Activated T-cell treated with anti-CD3 and anti-CD28 coated beads for 24 hours (primary cell): ENCODE measurements at places on chromosomes 13 and 19.

DNA sequence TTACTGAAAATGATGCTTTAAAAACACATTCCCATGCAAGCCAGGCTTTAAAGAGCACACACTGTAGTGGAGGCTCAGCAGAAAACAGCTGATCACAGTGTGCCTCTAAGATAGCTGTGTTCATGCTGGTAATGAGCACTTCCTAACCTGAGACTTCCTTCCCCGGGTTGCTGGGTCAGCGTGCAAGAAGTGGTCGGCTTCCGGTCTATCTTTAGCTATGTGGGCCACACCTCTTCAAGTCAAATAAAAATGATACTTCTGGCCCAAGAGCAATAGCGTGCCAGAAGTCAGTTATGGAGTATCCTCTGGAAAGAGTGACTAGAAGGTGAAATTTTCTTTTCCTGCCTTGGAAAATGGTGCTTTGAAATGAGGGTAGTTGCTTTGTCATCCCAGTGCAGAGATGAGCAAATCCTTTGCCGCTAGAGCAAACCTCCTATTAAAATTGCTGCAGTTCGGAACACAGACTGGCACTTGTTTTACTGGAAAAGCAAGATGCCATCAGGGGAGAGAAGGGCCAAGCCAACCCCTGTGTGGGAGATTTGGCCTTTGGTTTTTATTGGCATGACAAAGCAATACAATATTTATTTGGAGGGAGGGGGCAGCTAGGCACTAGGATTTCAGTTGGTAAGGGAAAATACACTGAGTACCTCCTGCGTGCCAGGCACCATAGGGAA lies 64.2 kb downstream of the ARHGAP35 start:
- DNase-seq = no peak

- DNase-seq = no peak
Measured at GRCh38 chr13:30615866-30616541, 1.7 kb upstream of the USPL1 start.

- peak; percentile 60 for DNase-seq
Measured at GRCh38 chr19:48415395-48415794, 21.9 kb downstream of the GRIN2D start.

- no peak for DNase-seq
Measured at GRCh38 chr13:86918682-86919081, 752.5 kb upstream of the SLITRK5 start.

GRCh38 chr19:54453921-54454780 lies 5.2 kb downstream of the LENG8 start:
- no peak for DNase-seq

GRCh38 chr13:78402708-78403400 lies 200.5 kb downstream of the POU4F1 start:
- no peak for DNase-seq

DNA sequence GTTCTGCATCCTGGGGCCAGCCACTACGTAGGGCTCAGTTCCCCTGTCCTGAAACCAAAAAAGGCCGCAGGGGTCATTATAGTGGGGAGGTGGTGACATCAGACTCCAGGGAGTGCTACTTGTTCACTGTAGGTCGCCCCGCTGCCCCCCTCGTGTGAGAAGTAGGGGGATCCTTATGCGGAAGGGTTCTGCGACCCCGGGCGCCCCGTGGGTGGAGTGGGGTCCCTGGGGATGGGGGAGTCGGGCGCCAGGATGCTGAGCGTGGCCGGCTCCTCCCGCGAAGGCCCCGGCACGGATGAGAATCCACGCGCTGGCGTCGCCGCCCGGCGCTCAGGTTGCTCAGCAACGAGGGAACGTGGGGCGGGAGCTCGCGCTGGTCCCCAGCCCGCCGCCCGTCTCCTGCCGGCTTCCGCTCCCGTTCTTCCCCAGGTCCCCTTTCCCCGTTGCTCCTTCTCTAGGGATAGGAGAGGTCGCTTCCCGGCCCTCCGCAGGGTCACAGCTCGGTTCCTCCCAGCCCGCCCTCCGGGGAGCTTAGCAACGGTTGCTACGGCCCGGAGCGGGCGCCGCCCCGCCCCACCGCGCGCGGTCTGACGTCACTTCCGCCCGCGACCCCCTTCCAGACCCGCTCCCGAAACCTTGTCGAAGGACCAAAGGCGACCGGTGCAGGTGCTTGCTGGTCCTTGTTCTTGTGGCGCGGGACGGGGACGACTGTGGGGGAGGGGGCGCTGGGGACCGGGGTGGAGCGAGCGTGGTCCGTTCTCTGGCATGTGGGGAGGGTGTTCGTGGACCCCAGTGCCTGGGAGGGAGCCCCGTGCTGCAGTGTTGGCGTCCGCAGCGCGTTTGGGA lies at the start of gene NAT14:
Gene NAT14, plus strand, starts transcription at position 596 of the 846 bp plus-strand sequence. CDS start 521 bp downstream, outside the sequence.
- DNase-seq = peak; percentile 48

DNA sequence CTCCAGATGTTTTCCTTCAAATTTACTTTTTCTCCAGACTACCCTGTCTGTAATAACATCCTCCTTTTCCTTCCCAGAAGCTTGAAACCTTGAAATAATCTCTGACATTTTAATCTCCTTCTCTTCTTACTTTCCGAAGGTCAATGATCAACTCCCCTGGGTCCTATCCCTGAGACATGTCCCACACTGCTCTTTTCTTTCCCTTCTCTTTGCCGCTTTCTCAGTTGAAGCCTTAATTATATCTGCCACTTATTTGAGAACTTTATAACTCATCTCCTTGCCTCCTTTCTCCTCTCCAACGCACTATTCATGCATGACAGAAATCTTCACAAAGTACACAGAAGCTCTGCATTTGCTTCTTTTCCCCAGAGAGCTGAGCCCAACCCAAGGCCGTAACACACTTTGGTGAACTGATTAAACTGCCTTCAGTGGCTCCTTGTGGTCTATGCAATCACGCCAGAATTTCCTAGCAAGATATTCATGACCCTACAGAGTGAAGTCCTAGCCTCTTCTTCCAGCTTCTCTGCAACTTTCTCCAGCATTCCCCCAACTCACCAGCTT lies 9.2 kb upstream of the WASF3 start:
- no peak for DNase-seq

- DNase-seq = no peak
Measured at GRCh38 chr19:19418555-19419260, 13.2 kb downstream of the GATAD2A start.

DNA sequence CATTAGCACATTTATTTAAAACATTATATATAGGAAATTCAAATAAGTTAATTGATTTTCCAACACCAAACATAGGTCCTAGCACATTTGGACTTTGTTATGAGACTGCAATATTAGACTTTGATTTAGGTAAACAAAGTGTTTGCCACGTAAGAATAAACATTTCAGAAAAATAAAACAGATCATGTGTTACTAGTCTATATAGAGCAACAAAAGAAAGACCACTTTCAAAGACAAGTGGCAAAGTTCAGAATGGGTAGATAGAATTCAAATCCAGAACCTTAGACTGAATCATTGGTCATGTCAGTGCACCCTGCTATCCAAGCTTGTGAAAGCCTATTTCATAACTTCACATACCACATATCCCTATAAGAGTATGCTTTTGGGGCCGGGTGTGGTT lies 66.7 kb upstream of the PRR20A start:
- DNase-seq = no peak

GRCh38 chr13:45368005-45368404 lies 27.0 kb upstream of the TPT1 start:
- DNase-seq = no peak

- DNase-seq = no peak
Measured at GRCh38 chr13:94435604-94436226, 43.8 kb downstream of the DCT start.

GRCh38 chr19:39746836-39747529 lies 9.2 kb upstream of the CLC start:
- no peak for DNase-seq

DNA sequence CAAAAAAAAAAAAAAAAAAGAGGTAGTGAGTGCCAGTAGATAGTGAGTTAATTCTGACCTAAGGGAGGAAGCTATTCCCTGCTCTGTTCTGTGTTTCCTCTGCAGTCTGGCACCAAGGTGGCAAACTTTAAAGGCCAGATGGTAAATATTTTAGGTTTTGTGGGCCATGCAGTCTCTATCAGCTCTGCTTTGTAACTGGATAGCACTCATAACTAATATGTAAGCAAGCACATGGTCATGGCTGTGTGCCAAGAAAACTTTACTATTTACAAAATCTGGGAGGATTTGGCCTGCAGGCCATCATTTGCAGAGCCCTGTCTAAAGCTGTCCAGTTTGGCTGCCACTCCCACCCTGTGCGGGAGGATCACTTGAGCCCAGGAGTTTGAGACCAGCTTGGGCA lies 4.3 kb downstream of the PIN1 start:
- DNase-seq = no peak

GRCh38 chr13:44278166-44278565 lies 95.5 kb upstream of the SERP2 start:
- DNase-seq = no peak

- DNase-seq = no peak
Measured at GRCh38 chr19:38666663-38667511, 19.4 kb downstream of the ACTN4 start.

GRCh38 chr19:681029-682019 lies 5.1 kb downstream of the FSTL3 start:
- no peak for DNase-seq

- no peak for DNase-seq
Measured at GRCh38 chr19:20388706-20389225, 176.8 kb downstream of the ZNF737 start.

GRCh38 chr13:25046274-25046984 lies 49.5 kb upstream of the PABPC3 start:
- no peak for DNase-seq

- DNase-seq = no peak
Measured at GRCh38 chr13:41631296-41631965, 174.1 kb downstream of the RGCC start.

DNA sequence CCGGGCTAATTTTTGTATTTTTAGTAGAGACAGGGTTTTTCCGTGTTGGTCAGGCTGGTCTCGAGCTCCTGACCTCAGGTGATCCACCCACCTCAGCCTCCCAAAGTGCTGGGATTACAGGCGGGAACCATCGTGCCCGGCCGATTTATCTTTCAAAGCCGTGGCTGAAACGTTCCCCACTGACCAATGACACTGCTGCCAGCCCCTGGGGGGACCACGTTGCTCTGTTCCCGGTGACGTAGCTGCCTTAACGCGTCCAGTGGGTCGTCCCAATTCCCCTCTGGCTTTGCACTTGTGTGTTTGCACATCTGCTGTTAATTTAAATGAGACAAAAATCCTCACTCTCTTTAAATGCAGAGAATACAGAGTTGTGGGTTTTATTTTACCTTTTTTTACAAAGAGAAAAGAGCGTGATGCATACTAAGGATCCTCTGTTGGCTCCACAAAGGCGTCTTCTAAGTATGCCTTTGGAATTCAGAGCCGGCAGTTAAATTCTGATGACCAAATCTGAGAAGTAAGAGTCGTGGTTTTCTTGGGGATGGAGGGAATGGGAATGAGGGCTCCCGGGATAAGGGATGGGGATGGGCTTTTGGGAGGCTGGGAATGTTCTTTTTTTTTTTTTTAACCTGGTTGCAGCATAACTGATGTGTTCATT lies 18.6 kb upstream of the LMTK3 start:
- DNase-seq = no peak

DNA sequence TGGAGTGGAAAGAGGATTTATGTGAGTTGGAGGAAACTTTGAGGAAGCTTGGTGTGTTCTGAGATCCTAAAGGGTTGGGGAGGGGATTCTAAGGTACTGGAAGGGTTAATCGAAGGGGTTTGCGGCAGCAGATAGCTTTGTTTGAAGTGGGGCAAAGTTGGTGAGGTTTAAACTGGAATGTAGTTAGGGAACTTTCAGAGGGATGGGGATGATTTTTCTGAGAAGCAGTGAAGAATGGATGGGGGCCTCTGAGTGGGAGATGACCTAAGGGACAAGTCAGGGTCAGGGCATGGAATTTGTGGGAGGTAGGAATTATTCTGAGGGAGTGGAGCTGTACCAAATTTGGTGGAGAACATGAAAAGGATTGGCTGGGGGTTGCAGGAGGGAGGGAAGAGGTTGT lies 3.9 kb downstream of the SAE1 start:
- DNase-seq = no peak

DNA sequence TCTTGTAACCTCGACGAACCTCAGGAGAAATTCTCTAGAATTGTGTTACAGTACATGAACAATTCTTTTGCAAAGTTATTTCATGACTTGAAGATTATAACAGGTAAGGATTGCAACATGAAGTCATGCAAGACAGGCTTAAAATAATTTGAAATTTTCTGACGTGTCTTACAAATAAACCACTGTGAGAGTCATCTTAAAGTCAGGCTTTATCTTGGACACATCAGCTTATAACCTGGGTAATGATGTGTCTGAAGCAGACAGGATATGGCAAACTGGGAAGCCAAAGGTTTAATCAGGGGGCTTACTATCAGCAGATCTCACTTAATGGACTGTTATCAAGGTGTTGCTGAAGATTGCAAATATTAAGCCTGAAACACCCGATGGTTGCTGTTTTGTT lies 407.8 kb downstream of the KLF5 start:
- no peak for DNase-seq

GRCh38 chr13:109547942-109548341 lies 238.4 kb downstream of the IRS2 start:
- no peak for DNase-seq

DNA sequence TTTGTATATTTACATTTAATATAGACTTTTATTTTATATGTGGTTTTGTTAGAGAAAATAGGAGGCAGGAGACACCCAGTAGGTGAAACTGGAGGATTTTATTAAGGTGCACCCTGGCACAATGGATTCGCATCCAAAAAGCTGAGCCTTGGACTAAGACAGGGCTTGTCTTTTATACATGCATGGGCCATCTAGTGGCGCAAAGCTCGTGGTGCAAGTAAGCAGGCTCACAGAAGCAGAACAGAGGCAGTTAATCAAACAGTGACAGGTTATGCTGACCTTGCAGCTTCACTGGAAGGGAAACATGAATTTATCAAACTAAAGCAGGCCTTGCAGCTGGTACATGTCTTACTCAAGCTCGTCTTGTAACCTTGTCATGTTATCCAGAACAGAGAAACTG lies 58.8 kb upstream of the ZNF681 start:
- DNase-seq = peak; percentile 17

- DNase-seq = no peak
Measured at GRCh38 chr13:29693275-29693945, 97.9 kb upstream of the SLC7A1 start.

DNA sequence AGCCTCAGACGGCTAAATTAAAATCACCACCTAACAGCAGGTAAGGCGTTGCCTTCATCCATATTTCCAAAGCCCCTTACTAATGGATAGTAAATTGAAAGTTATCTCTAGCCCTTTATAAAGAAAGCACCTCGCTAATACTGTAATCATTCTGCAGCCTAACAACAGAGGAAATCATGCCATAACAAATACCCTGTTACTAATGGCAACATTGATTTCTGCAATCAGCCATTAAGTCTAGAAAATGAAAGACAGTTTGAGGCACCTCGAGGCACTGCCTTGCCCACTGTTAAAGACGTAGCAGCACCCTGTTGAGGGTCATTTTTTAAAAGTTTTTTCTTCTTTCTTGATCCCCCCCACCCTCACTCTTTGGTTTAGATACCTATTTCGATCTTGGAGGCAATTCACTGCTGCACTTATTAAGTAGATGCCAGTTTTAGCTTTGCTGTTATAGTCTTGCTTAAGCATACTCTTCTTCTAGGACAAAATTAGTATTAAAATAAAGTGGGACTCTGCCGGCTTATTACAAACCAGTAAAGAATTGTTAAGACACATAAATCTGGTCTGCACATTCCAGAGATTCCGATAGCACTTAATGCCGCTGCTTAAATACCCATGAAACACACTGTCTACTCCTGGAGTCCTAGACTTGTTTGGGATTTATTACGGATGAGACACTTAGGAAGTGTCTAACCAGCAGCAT lies 74.8 kb downstream of the ZNF536 start:
- DNase-seq = no peak

- DNase-seq = no peak
Measured at GRCh38 chr19:10719466-10719961, 1.6 kb downstream of the DNM2 start.
